ENCODE measurements at places on chromosomes 3 and 15.
A peak's percentile ranks its signal among the peaks of the same experiment; 100 is the strongest.

- DNase-seq = peak; percentile 77
Observed at GRCh38 chr3:152256851-152257562, 11.7 kb upstream of the MBNL1 start.

DNA sequence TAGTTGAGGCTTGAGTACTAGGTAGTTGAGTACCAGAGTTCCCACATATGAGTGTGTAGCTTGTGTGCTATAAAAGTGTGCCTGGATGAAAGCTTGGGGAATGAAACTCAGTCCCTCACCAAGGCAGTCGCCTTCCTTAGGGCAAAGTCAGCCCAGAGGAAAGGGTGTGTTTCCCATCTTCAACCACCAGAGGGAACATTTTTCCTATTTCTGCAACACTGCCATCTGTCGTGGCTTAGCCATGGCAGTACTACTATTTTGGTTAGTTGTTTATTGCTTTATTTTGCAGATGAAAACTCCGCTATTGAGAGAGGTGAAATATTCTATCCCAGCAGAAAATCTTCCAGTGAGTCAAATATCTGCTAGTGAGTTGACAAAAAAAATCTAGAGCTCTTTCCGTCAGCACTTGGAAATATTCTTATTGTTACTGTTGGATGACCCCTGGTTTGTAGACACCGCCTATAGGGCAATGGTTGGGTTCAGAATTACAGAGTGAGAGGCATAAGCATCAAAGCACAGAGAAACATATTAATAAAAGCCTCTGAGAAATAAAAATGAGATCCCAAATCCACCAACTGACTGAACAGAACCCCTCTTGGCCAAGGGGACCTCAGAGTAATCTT, 239.9 kb downstream of the CPNE4 start:
- DNase-seq = peak; percentile 64

DNA sequence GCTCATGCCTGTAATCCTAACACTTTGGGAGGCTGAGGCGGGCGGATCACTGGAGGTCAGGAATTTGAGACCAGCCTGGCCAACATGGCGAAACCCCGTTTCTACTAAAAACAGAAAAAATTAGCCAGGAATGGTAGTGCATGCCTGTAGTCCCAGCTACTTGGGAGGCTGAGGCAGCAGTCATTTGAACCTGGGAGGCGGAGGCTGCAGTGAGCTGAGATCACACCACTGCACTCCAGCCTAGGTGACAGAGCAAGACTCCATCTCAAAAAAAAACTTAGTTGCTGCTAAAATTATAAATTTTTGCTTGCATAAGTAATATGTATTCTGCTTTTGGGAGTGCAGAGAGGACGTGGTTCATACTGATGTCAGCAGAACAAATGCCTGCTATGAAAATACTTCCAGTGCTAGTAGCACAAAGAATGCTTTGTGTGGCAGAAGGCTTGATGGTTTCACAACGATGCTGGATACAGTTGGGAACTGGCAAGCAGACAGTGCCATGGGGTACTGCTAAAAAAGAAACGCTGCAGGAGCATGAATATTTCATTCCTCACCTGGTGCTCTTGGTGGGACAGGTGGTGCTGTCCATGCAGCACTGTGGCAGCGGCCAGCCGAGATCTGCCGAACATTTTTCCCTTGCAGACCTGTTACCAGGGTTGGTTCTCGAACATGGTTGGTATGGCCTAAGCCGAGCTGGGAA, 31.1 kb downstream of the FBXL22 start:
- DNase-seq = no peak

- DNase-seq = no peak
Observed at GRCh38 chr3:52351762-52352368, 35.7 kb downstream of the DNAH1 start.

GRCh38 chr3:112767177-112767576, 79.5 kb downstream of the CD200R1L start:
- DNase-seq = no peak

DNA sequence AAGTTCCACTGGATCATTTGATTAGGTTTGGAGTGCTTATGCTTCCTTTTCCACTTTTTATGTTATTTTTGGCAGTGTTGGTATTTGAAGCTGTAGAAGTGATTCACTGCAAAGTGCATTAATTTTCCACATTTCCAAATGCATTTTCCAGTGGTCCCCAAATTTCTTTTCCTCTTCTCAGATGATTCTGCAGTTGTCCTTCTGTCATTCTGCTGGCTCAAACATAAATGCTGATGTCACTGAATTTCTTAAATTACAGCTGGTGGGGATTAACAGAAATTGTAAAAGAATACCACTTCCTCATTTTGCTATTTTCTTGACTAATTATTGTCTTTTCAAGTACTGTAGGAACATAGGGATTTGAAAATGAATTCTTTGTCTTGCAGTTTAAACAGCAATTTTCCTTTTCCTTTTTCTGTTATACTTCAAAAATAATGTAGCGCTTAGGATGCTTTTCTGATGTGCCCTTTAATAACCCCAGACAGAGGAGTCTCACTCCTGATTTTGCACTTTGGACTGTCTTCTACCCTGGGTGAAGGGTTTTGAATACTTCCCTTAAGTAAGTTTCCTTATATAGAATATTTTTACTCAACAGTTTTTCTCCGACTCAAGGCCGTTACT, 25.0 kb downstream of the MITF start:
- no peak for DNase-seq

- no peak for DNase-seq
Observed at GRCh38 chr3:126558336-126559071, at the start of gene C3orf22. TSS of gene C3orf22 (minus strand) at chr3:126558932. CDS start at chr3:126553390, 5,542 bp downstream.

- no peak for DNase-seq
Observed at GRCh38 chr3:58569287-58570001, 7.7 kb downstream of the FAM107A start.

- DNase-seq = no peak
Observed at GRCh38 chr15:78259232-78259631, 5.1 kb upstream of the DNAJA4 start.

GRCh38 chr3:17175187-17175807, 290.5 kb downstream of the PLCL2 start:
- peak; percentile 96 for DNase-seq

- peak; percentile 44 for DNase-seq
Observed at GRCh38 chr3:134709561-134710312, 58.9 kb upstream of the KY start.

DNA sequence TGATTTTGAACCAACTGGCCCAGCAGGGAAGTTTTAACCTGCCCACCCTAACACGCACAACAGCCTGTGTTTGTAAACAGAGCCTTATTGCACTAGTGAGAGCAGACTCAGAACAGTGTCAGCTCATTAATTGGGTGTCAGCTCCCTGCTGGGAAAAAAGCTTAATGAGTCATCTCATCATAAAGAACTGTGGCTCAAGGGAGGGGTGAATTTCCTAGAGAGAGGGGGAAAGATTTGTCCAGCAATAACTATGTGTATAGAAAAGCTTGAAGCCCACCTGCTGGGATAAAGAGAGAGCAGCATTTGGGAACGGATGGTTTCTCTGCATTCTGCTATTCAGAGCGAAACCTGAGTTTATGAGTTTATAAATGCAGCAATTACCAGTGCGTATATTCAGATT, 48.9 kb upstream of the GMNC start:
- DNase-seq = no peak

DNA sequence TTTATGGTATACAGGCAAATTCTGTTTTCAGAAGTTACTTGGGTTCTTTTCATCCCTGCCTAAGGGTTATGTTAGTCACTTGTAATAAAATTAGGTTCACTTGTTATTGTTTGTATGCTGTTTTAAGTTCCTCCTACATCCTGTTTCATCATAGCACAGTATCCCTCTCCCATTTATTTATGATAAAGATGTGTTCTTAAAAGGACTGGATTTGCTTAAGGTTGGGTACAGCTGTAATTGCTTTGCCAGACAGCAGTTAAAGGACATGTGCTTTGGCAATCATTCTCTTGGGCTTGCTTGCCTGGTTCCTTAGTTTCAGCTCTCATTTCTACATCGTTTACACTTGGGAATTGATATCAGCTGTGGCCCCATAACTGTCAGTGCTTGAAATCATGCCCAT, 11.7 kb downstream of the ATP2C1 start:
- no peak for DNase-seq

DNA sequence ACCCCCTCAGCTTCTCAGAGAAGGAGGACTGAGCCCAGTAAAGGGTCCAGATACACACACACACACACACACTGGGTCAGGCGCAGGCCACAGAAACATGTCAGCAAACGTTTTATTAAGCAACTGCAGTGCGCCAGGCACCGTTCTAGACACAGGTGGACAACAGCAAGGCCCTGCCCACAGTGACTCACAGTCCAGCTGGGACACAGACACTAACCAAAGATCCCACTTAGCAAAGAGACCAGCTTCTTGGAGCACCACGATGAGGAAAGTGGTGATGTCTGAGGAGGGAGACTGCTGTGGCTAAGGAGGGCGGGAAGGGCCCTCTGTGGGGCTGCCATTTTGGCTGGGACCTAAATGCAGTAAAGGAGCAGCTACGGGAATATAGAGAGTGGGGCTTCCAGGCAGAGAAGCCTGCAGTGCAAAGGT, 2.8 kb upstream of the VILL start:
- DNase-seq = no peak

DNA sequence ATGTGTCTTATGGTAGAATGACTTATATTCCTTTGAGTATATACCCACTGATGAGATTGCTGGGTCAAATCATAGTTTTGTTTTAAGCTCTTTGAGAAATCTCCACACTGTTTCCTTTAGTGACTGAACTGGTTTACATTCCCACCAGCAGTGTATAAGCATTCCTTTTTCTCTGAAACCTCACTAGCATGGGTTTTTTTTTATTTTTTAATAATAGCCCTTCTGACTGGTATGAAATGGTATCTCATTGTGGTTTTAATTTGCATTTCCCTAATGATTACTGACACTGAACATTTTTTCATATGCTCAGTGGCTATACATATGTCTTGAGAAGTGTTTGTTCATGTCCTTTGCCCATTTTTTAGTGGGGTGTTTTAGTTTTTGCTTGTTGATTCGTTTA, 494.3 kb downstream of the SQOR start:
- DNase-seq = peak; percentile 42

GRCh38 chr3:194569252-194569651, 64.0 kb downstream of the TMEM44 start:
- DNase-seq = no peak

DNA sequence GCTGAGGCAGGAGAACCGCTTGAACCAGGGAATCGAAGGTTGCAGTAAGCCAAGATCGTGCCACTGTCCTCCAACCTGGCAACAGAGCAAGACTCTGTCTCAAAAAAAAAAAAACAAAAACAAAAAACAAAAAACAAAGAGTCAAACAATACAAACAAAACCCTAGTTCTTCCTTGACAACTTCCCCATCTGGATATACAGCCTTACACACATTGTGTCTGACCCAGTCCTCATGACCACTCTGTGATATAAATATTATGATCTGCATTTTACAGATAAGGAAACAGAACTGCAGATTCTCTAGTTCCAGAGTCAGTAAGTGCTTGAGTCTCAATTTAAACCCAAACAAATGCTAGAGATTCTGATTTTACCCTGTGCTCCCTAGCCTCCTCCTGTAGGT, 4.8 kb upstream of the ESYT3 start:
- DNase-seq = no peak

- peak; percentile 6 for DNase-seq
Observed at GRCh38 chr3:165259541-165260193, 63.5 kb upstream of the SLITRK3 start.

- no peak for DNase-seq
Observed at GRCh38 chr3:141526709-141527108, 39.9 kb downstream of the RASA2 start.

DNA sequence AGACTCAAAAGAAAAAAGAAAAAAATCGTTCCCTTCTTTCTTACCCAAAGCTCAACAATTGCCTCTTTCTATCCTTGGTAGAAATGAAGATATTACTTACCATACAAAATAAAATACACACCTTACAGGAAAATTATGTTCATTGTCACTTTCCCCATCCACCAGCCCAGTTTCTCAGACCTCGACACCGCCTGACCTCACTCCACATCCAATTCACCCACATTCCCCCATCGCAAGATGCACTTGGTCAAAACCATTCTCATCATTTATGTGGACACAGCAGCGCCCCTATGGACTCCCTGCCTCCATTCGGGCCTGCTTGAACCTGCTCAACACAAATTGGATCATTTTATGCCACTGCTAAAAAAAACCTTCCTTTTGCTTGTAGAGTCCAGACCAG, 7.0 kb downstream of the ANPEP start:
- no peak for DNase-seq

GRCh38 chr3:125061646-125062045, 5.8 kb upstream of the HEG1 start:
- no peak for DNase-seq

DNA sequence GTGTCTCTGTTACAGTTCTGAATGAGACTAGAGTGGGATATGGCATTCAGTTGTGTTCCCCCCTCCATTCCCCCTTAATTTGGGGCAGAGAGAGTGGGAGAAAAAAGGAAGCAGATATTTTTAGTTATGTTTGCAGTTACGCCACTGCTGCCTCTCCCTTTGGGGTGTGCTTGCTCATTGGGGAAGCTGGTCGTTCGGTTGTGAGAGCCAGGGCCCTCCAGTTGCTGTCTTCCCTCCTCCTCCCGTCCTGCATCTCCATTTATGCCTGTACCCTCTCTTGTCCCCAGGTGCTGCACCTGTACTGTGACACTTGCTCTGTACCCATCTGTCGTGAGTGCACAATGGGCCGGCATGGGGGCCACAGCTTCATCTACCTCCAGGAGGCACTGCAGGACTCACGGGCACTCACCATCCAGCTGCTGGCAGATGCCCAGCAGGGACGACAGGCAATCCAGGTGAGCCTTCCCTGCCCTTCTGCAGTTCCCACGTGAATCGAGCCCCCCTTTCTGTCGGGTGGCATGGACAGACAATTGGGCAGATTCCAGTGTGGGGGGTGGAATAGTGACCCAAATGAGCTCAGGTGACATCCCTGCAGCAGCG, 55.8 kb downstream of the TRIM71 start:
- no peak for DNase-seq

DNA sequence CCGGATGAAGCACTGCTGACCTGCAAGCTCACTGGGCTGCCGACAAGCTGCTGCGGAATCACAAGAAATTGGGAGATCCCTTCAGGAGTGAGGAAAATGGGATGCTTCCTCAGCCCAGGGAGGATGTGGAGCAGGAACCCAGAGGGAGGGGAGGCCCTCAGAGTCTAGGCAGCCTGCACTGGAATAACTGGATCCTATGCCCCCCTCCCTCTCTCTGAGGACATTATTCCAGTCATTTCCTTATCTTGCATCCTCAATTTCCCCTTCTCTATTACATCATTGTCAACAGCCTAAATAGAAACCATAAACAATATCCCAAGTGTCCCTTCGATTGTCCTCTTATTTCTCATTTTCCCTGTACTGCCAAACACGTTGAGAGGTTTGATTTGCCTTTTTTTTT, 169.0 kb downstream of the OPA1 start:
- DNase-seq = no peak

GRCh38 chr3:2653706-2654105, 456.5 kb downstream of the IL5RA start:
- DNase-seq = peak; percentile 2

DNA sequence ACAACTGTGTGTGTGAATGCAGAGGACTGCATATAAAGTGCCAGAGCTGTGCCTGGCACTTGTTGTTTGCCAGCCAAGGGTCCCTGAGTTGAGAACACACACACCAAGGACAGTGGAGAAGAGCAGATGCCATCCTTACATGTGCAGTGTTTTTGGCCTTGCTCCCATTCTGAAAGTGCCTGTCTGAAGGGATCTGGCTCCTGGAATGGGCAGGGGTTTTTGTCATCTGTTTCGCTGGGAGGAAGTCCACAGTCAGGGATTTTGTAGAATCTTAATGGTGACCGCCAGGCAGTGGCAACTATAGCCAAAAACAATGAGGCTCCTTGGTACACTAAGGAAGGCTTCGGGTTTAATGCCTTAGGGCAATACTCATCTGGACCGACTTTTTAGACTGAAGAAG, 63.7 kb downstream of the DUT start:
- DNase-seq = no peak

GRCh38 chr15:79593119-79593869, 161.2 kb downstream of the MINAR1 start:
- peak; percentile 20 for DNase-seq
